ENCODE measurements at places on chromosomes 16 and 17.

GRCh38 chr16:381789-382717, at the start of gene PGAP6:
PGAP6 (minus strand) TSS chr16:381978; CDS start chr16:381821, 157 bp downstream.
- DNase-seq: peak; percentile 64

DNA sequence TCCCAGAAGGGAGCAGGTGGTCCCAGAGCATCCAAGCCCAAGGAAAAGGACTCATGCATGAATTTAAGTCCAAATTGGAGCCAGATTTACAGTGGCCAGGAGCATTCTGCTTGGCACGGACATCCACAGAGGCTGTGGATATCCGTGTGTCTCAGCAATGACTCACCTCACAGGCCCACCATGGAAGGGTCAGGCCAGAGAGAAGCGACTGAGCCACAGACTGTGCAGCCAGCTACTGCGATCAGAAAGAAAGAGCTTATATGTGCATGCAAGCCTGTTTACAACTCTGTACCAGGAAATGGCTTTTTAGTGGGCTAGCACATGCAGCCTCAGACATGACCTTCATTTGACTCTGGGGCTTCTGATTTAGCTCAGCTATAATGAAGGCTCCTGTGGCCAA, 231.0 kb downstream of the C16orf95 start:
- no peak for DNase-seq

GRCh38 chr16:64304951-64305350, 816.9 kb downstream of the CDH11 start:
- DNase-seq: no peak

DNA sequence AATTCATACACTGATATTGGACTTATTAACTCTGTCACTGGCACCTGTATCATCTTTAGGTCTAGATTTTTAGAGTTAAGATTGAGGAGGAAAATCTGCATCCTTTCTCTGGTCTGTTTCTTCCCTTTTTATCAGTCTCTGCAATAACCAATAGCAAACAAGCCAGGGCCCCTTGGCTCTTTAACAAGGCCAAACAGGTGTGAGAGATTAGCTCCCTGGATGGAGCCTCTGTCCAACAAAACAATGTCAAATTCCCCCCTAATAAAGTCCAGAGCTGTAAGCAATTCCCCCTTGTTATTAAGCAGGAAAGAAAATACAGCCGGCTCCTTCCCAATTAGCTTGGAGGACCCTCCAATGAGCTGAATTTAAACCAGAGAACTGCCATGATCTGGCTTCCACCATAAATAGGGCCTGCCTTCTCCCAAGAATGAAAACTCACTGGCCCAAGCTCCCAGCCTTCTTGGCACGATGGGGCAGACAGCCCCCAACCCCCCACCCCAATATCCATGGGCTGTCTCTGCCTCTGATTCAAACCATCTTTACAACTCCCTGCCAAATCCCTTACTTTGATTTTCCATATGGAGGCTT, 56.1 kb upstream of the SOX9 start:
- no peak for DNase-seq

DNA sequence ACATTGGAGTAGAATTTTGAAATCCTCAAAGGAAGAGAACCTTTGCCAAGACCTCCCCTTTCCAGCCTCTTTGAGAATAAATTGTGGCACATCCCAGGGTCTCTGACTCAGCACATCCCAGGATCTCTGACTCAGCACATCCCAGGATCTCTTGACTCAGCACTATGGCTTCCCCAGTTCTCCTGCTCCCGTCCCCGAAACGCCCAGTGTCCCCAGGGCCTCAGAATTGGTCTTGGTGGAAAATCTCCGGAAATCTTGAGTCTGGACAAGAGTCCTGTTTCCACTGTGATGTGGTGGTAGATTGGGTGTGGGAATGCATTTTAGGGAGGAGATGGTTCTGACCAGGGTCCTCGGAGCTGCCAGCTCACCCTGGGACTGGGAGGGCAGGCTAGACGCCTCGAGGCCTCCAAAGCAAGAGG, 19.2 kb downstream of the PLXDC1 start:
- no peak for DNase-seq

- no peak for DNase-seq
Observed at GRCh38 chr16:64092271-64092670, 1029.6 kb downstream of the CDH11 start.

DNA sequence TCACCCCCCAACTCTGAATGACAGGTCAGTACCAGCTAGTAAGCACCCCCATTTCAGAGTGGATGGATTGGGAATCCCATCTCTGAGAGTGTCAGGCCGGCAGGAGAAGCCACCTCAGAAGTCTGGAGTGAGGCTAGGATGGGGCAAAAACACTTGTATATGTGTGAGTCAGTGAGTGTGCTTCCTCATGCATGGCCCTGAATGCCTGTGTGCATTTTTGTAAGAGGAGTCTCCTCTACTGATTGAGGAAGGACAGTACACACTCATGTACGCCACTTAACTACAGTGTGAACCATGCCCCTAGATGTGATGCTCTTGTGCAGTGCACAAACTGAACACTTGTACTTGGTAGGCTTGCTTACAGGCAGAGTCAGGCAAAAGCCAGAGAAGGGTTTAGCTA, 22.3 kb upstream of the NAGS start:
- DNase-seq: no peak

DNA sequence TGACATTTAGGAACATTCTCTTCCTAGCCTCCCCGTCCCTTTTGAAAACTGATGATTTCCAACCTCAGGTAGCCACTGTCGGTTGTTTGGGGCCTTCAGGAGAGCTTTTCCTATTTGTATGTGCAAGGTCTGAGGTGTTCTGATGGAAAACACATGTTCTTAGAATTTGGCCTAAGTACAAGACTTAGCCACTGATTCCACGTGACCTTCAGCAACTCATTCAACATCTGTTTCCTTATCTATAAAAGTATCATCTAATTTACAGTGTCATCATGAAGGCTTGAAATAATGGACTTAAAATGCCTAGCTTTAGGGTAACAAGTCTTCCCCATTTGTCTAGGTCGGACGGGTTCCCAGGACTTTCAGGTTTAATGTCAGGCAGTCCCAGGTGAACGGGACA, 259.3 kb downstream of the SOX9 start:
- no peak for DNase-seq

DNA sequence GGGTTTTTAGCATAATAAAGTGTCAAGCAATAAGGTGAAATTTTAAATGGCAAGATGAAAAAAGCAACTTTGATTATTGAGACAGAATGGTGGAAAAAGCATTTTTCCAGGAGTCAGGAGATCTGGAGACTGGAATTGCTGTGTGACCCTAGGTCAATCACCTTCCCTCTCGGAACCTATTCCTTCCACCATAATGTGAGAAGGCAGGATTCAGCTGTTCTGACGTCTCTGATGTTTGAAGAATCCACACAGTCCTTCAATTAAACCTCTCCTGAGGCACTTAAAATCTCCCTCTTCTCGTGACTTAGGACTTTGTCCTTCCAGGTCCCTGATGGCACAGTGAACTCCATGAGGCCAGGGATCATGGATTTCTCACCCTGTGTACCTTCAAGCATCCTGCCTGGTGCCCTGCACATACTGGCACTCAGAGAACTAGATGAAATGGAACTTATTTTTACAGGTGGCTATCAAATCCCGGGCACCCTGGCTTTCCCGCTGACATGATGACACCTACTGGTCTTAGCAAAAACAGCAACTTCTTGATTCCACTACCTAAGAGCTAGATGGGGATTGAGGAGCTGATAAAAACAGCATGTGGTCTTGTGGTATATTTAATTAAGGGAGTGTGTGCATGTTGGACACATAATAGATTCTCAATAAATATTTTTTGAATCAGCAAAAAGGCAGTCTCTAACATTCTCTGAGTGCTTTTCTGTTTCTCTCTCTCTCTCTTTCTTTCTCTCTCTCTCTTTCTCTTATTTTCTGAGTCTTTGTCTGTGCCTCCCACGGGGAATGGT, 2.3 kb upstream of the CCDC182 start:
- peak; percentile 30 for DNase-seq

DNA sequence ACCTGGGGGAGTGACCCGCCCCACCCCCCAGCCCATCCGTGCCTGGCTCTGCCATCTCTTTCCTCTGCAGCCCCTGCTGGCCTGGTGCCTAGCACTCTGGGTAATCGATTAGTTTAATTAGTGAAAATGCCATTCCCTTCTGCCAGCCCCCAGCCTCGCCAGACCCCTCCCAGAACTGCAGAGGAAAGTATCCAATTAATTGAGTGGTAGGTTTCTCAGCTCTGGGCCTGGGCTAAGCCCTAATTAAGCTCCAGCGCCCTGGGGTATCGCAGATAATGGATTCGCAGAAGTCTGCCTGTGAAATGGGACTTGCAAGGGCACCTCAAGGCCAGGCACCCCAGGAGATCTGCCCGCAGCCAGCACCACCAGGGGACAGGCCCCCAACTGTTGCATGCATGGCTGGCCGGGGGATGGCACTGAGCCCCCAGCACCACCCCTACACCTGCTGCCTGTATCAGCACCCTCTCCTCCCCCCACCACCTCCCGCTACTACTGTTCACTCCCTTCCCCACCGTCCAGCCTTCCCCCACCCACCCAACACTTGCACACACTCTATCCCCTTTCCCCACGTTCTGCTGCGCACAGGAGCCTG, 19.7 kb upstream of the SPPL2C start:
- no peak for DNase-seq

DNA sequence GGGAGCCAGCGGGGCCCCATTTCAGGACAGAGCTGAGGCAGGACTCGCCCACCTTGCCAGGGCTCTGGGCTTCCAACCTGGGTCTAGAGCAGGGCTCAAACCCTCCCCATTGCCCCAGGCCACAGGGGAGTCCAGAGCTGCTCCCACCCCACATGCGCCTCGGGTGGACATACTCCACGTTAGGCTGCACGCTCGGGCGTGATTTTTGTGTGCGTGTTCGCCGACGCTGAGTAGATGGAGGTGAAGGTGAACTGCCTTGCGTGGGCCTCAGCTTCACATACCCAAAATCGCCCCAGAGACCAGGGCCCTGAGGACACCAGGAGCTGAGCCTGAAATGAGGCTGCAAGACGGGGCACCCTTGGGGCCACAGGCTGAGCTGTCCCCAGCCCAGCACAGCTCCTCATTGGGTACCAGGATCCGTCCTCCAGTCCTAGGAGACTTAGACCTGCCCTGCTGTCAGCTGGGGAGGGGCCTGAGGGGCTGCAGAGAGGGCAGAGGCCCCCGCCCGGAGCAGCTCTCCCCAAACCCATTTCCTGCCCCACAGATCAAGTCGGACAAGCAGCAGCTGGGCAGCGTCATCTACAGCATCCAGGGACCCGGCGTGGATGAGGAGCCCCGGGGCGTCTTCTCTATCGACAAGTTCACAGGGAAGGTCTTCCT, 8.2 kb downstream of the CDH15 start:
- DNase-seq: no peak

DNA sequence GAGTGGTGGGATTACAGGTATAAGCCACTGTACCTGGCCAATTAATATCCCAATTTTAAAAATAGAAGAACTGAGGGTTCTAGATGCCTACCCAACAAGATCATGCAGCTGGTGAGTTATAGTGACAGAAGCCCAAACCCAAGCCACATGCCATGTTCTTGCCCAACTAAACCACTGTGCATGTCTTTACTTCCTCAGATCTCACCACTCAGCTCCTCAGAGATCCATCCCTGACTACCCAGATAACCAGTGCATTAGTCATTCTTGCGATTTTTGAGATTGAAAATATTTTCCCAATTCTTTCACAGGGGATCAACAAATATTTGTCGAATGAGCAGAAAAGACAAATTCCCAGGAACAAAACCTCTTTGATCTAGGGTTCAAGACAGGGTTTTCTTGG, 303.1 kb downstream of the CBLN1 start:
- no peak for DNase-seq

- DNase-seq: no peak
Observed at GRCh38 chr16:10098991-10099390, 83.2 kb downstream of the GRIN2A start.

GRCh38 chr16:31242206-31242605, 17.6 kb upstream of the ITGAM start:
- DNase-seq: no peak

GRCh38 chr17:29126268-29126930, 53.8 kb downstream of the MYO18A start:
- no peak for DNase-seq

- DNase-seq: no peak
Observed at GRCh38 chr17:31549121-31549524, 157.6 kb downstream of the RAB11FIP4 start.

GRCh38 chr16:87236516-87237115, 80.6 kb downstream of the C16orf95 start:
- no peak for DNase-seq

DNA sequence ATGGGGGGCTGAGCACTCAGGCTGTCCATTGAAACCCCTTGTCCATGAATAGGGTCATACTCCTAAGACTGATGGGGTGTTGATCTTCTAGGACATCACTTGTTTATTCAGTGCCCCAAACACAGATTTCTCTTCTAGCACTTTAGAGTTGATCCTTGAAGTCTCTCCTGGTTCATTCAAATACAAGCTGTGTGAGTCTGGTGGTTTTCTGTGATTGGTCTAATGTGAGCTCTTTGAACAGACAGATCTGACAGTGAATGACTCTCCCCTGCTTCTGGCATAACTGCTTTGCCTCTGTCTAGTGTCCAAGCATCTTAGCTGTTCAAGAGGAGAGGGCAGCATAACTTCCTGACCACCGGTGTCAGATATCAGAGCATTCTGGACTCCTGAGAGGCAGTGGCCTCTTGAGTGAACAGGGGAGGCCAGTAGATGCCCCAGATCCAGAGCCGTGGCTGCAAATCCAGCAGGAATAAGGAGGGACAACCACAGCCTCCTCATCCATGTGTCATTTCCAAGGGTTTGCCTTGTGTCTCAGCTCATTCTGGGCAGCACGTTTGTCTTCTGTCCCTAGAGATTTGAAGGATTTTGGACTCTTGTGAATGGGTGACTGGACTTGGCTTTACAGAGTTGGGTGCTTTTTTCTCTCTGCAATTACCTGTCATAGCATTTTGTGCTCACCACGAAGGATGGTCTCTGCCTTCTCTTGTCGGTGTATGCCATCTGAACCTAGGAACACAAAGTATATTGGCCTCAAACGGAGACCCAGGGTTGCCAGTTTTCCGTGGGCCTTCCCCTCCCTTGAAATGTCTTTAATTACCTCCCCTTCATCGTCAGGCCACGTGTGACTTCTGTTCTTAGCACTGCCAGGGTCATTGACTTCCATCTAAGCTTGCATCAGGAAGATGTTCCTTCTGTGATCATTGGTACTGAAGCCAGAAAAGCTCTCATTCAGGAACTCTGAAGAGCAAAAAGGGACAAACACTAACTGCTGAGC, 13.9 kb upstream of the CLEC18C start:
- no peak for DNase-seq

- no peak for DNase-seq
Observed at GRCh38 chr17:41415833-41416335, 8.5 kb downstream of the KRT37 start.

Data from activated naive CD4-positive, alpha-beta T cell treated with Interleukin-2 at 50 U/mL for 16 hours (primary cell).